ENCODE measurements at places on chromosomes 11 and 22. TPM values are rescaled to one million over a fixed set of nuclear protein-coding genes. Genes with fewer than 3 reads are reported as not detected.

APOA4 gene
- not detected for total RNA-seq

DLG2 gene
- total RNA-seq: 0.65 TPM

TEX12 gene
- 0.29 TPM for total RNA-seq

NLRP6 gene
- total RNA-seq: not detected

MRGPRX3 gene
- not detected for total RNA-seq

LRRC32 gene
- 35.5 TPM for total RNA-seq

IL18BP gene
- 9.1 TPM for total RNA-seq

SMPD1 gene
- total RNA-seq: 35.7 TPM

PPP1CA gene
- 323 TPM for total RNA-seq

PHRF1 gene
- total RNA-seq: 35.8 TPM

PKP3 gene
- total RNA-seq: 0.86 TPM

GSTT2 gene
- total RNA-seq: not detected

CSNK1E gene
- 207 TPM for total RNA-seq

PKDREJ gene
- total RNA-seq: not detected

MAPK8IP2 gene
- total RNA-seq: 0.33 TPM

UBQLN3 gene
- total RNA-seq: not detected

CTSW gene
- not detected for total RNA-seq

OR51I1 gene
- not detected for total RNA-seq

C11orf58 gene
- total RNA-seq: 144 TPM

UBQLNL gene
- total RNA-seq: 0.10 TPM

LARGE1 gene
- total RNA-seq: 4.6 TPM

CARD10 gene
- 43.8 TPM for total RNA-seq

TMEM191C gene
- total RNA-seq: 1.2 TPM

TRIM51 gene
- total RNA-seq: not detected

SLC22A6 gene
- total RNA-seq: not detected

C22orf42 gene
- not detected for total RNA-seq

ISX gene
- not detected for total RNA-seq

B4GALNT4 gene
- total RNA-seq: 2.3 TPM

OR51B5 gene
- total RNA-seq: not detected

DGCR8 gene
- total RNA-seq: 36.0 TPM

KDELR3 gene
- total RNA-seq: 43.3 TPM

CYP2D6 gene
- under 0.01 TPM for total RNA-seq

SLC5A4 gene
- total RNA-seq: 2.6 TPM

NXPE1 gene
- total RNA-seq: not detected

CHRM4 gene
- total RNA-seq: not detected

ST14 gene
- total RNA-seq: not detected

HMOX1 gene
- total RNA-seq: 126 TPM

SPA17 gene
- total RNA-seq: 8.6 TPM

NRIP3 gene
- total RNA-seq: 10.3 TPM

CHST1 gene
- total RNA-seq: 90.7 TPM

MS4A7 gene
- total RNA-seq: not detected

C22orf31 gene
- total RNA-seq: not detected

FADS3 gene
- total RNA-seq: 165 TPM

AGBL2 gene
- total RNA-seq: 3.6 TPM

KMT5B gene
- total RNA-seq: 28.1 TPM

PKNOX2 gene
- total RNA-seq: 0.10 TPM

ELF5 gene
- total RNA-seq: not detected

OR52K1 gene
- total RNA-seq: not detected

P2RY6 gene
- 0.29 TPM for total RNA-seq

PATE2 gene
- 0.19 TPM for total RNA-seq

LDHAL6A gene
- not detected for total RNA-seq

TCN1 gene
- total RNA-seq: 0.10 TPM

PNPLA3 gene
- 0.98 TPM for total RNA-seq

TRIM48 gene
- not detected for total RNA-seq

HORMAD2 gene
- not detected for total RNA-seq

DDI1 gene
- not detected for total RNA-seq

RCN1 gene
- total RNA-seq: 326 TPM
